ENCODE measurements at places on chromosomes 1 and 21.

GRCh38 chr1:39845569-39846566, 37.4 kb downstream of the TRIT1 start:
- DNase-seq = peak; percentile 97

DNA sequence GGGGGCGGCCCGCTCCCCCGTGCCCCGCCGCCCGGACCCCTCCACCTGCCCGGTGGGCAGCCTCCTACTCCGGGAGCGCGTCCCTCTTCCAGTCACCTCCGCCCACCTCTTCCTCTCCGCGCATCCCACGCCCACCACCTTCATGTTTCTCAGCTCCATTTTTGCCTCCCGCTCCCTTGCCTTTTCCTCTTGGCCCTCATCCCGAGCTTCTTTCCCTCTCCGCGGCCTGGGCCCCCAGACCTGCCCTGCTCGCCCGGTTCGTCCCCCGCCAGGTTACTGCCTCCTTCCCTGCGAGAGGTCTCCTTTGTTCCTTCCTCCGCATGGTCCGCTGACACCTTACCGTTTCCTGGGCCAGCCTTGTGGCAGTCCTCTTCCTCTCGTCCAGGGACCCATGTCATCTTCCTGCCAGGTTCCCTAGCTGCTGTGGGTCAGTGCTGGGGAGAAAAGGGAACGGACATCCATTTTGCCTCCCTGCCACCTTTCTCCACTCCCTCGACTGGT, 563 bp downstream of the QSOX1 start:
- no peak for DNase-seq

- DNase-seq = no peak
These were observed 137.8 kb downstream of the RWDD3 start for GRCh38 chr1:95371666-95372282.

- DNase-seq = no peak
These were observed 247.9 kb downstream of the ADGRL2 start for GRCh38 chr1:82048596-82048995.

- no peak for DNase-seq
These were observed 430 bp upstream of the ACBD3 start for GRCh38 chr1:226187019-226187322.

DNA sequence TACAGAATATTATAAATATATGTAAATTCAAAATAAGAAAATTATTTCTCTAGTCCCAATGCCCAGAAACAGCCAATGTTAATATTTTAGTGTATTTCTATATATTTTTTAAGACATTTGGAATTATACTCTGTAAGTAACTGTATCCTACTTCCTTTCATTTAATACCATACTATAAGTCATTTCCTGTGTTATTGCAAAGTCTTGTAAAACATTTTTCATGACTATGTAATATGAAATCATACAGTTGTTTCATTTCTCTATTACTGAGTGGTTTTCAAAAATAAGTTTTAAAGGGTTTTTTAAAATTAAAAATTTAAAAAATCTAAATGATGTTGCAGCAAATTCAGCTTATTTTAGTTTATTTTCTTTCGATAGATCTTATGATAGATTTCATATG, 2.0 kb downstream of the RNASEL start:
- DNase-seq = no peak

DNA sequence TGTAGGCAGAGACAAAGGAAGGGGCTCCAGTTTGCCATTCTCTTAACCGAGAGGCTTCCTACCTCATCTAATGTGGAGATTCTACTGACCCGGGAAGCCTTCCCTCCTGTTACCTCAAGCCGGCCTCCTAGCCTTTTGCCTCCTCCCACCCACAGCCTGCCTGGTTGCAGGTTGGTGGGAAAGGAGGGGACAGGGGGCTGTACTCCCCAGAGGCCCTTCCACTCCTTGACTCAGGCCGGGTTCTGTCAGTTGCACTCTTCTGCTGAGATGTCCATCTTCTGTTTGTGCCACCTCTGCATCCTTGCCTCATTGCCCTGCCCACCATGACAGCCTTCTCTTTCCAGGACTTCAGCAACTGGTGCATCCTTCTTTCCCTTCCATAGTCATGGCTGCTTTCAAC, 98.0 kb upstream of the SLC44A3 start:
- DNase-seq = no peak

DNA sequence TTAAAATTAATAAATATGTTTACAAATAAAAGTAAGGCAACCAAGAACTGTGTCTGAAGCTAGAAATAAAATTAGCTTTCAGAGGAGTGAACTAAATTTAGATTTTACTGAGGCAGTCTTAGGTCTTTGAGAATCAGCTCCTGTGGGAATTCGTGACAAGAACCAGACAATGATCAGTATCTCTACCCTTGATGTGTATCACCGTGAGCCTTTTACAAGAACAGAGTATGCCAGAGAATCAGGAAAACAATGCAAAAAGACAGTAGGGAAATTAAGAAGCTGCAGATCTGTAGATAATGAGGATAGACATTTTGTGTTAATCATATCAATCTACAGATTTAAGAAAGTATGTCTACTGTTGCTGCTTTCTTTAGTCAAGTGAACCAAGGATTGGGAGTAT, 351.0 kb downstream of the COL11A1 start:
- DNase-seq = no peak

GRCh38 chr1:41674522-41674921, 190.0 kb upstream of the EDN2 start:
- DNase-seq = no peak

DNA sequence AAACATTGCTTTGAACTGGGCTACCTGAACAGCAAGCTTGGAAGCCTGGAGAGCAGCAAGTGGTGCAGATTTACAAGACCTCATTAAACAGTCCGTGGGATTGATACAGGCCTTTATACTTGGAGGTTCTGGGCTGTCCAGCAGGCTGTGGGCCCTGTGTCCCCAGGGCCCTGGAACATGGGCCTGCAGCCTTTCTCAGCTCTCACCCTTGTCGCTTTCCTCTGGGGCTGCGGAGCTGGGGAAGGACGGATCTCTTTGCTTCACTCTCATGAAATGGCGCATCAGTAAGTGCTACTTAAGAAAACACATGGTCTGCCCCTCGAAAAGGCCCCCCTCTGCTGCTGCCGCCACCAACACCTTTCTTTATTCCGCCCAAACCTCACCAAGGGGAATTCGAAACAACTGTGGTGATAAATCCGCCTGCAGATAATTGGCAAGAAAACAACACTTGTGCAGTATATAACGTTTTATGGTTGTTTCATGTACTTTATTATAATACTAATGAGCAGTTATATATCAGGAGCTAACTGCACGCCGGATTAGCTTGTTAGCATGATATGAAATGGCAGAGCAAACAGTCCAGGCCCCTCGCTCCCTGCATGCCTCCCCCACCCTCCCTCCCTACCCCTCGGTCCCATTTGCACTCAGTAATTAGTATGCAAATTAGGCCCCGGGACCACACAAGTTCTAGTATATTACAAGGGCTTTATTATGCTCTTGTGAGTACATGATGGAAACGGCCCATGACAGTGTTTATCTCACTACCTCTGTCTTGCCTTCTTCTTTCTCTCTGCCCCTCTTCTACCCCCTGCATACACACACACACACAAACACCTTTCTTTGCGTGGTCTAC, 131.5 kb downstream of the RNF220 start:
- DNase-seq = no peak

GRCh38 chr1:154155251-154155650, 378 bp upstream of the NUP210L start:
- no peak for DNase-seq

- no peak for DNase-seq
These were observed 95.4 kb downstream of the LPAR3 start for GRCh38 chr1:84797603-84798002.

- DNase-seq = no peak
These were observed 328.9 kb upstream of the USP25 start for GRCh38 chr21:15400905-15401304.

Measured in Kasumi-1 (cell line).